ENCODE measurements at places on chromosomes 5 and 9.

DNA sequence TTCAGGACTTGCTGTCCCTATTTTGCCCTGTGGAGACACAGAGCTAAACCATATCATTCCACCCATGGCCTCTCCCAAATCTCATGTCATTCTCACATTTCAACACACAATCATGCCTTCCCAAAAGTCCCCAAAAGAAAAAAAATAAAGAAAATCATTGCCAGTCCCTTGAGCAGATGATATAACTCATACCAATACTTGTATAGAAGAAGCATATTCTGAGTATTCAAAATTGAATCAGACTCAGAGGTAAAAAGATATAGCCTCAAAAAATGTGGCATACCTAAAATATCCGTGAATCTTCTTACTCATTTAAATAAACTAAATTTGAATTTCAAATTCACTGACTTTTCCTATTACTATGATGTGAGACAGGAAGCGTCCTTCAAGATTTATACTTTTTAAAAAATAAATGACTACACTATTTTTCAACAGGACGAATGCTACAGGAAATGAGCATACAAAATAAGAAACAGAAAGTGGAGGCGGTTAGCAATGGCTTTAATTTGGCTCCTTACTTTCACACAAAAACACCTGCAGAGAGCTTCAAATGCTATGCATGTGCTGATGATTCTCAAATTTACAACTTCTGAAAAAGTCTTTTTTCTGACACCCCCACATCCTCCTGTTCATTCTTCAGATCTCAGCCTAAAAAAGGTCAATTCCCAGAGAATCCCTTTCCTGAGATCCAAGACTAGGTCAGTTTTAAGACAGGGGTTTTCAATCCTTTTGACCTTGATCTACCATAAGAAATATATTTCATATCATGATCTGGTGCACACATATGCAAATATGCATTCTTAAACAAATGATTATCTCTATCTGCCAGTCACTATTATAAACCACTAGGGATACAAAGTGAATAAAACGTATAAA, 39.6 kb upstream of the DMXL1 start:
- DNase-seq = no peak

- no peak for DNase-seq
Measured at GRCh38 chr5:88691945-88692868, 190.8 kb downstream of the MEF2C start.

- DNase-seq = no peak
Measured at GRCh38 chr5:167658889-167659288, 632.6 kb upstream of the WWC1 start.

DNA sequence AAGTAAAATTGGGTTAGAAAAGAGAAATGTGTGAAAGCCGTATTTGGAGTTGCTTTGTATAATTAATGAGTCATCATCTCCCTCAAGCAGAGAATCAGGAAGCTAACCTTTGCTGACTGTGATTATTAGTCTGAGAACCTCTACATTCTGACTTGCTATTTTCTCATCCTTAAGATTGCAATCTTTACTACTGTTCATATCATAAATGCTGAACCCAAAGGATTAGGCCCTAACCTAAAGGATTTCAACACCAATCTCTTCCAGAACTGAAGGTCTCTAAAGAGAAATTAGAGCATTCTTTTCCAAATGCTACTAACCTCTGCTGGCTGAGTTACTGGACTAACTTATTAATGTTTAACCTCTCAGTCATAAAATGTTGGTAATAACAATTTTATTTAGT, 538.1 kb upstream of the MEF2C start:
- no peak for DNase-seq

- no peak for DNase-seq
Measured at GRCh38 chr9:107547772-107548297, 58.3 kb upstream of the KLF4 start.

DNA sequence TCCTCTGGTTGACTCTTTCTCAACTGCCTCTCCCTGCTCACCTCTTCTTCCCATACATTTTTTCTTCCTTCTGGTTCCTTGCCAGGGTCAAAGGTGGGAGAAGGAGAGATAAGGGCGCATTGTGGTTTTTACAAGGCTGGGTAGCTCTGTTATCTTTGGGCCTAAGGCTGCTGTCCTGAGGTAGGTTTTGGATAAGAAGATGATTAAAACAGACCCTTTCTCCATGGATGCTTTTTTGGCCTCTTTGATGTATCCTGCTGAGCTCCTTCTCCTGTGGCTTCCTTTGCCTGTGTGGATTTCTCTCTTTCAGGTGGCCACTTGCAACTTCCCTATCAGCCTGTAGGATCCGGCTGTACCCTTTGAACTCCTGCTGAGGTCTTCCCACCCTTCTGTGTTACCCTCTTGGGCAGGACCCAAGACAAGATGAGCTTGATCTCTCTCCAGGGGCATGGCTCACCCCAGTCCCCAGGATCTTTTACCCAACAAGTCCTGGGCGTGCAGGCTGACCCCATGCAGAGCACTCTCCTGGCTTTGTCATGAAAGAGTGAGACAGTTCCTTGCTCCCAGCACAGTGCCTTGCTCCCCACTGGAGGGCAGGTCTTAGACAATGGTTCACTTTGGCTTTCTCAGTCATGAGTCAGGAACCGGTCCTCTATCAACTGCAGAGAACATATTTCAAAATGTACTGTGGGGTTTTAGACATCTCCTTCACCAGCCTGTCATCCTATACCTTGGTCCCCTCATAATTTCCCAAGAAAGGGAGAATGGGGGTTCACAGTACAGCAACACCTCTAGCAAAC, 197.9 kb downstream of the TLE4 start:
- no peak for DNase-seq

GRCh38 chr9:83538172-83538889, at the start of gene FRMD3:
Gene FRMD3 (minus strand): TSS chr9:83538401. CDS start chr9:83538231, 170 bp downstream.
- no peak for DNase-seq

DNA sequence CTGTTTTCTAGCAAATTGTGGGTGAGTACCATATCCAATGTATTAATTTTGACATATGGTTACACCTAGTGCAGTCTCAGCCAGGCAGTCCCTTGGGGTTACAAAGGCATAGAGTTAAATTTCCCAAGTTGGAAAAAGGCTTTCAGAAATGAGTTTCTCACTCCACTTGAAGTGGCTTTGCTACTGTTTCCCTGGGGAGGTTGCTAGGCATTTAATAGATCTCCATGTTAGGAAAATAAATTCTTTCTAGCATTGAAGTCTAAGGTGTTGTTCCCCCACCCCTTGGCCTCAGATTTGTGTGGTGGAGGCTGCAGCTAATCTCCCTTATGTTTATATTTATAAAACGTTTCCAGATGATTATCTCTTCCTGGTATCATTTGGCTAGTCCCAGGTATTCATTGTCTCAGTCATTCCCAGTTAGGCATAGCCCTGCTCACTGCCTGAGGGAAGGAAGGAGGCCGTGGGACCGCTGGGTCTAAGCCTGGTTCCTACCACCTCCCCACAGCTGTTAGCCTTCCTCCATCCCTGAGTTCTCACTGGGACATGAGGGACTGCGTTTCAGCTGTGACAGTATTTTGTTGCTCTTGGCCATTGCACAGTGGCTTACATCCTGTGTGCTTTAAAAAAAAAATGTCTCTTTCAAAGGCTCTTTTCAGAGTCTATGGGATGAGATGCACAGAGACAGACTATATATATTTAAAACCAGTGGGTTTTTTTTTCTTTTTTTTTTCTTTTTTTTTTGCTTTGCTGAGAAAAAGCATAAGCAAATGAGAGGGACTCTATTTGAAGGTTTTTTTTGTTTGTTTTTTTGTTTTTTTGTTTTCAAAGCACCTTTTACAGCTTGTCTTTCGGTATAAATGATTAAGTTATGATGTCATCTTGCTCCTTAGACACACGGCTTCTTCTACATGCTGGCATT, 121.5 kb downstream of the MAST4 start:
- DNase-seq = no peak

GRCh38 chr9:127612939-127613582, 984 bp downstream of the STXBP1 start:
- peak; percentile 14 for DNase-seq

GRCh38 chr9:110546411-110546871, 33.1 kb downstream of the SVEP1 start:
- no peak for DNase-seq

DNA sequence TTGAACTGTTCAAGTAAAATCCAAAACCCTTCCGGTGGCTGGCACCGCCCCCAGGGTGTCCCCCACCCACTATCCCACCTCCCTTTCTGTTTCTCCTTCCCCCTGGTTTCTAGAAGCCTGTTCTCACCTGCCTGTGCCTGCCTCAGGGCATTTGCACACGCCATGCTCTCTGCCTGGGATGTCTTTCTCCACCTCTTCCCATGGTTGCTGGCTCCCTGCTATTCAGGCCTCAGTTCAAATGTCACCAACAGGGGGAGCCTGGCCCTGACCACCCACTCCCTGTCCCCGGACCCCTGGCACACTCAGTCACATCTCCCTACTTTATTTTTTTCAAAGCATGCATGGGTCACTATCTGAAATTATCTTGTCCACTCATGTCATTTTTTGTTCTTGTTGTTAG, 39.9 kb upstream of the EEIG1 start:
- DNase-seq = no peak

DNA sequence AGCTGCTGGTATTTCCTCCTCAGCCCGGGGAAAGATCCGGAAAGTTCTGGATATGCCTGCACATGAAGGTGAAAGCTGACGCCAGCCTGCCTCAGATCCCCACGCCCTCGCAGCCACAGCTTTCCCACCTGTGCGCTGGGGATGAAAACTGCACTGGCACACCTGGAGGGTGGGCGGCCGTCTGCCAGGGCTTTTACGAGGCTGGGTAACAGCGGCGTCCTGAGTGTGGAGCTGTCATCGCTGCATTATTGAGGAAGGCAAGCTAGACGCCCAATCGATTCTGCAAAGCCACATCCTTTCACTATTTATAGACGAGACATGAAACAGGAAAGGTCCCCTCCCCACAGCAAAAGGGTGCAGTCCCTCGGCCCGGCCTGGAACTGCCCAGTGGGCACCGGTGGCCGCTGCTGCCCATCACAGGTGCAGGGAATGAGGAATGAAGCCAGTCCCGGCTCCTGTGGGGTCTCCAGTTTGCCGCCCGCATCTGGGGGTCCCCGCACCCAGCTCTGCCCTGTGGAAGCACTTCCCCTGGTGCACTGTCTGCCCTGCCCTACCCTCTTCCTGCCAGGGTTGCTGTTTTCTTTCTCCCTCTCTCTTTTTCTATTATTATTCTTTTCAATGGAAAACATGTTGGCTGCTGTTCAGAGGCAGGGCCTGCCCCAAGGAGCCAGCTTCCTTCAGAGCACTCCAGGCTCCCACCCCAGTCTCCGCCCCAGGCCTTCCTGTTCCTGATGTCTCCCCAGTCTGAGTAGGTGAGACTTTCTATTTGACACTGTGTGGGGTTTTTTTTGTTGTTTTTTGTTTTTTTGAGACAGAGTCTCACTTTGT, 7.0 kb downstream of the NOTCH1 start:
- DNase-seq = no peak

DNA sequence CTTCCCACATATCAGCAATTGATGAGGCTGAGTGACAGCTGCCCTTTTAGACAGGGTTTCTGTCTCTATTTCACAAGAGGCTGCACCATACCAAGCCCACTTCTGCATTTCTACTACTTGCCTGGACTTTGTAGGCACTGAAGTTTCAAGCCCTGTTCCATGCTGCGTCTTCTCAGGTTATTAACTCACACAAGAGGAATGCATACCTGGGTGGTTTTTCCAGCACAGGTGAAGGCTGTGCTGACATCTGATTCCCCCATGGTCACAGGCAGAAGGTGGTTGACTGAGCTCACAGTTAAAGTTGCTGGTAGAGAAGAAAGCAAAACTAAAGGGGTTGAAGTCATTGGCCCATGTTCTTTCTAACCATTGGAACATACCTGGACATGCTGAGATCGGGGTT, 86.6 kb downstream of the MAMDC2 start:
- no peak for DNase-seq

DNA sequence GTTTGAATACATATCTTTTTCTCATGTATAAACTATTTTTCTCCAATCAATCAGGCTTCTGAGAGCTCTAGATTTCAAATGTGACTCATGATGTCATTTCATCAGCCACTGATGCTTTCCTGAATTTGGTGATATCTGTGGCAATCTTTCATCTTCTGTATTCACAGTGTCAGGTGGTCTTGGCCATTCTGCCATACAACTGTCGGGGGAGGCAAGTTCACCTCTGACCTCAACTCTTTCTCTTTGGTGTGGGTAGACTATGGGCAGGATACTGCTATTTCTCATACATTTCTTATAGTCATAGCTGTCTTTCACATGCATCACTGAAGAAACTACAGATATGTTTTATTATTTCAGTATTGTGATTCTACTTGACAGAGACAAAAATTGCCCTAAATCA, 414.1 kb upstream of the MEF2C start:
- no peak for DNase-seq

DNA sequence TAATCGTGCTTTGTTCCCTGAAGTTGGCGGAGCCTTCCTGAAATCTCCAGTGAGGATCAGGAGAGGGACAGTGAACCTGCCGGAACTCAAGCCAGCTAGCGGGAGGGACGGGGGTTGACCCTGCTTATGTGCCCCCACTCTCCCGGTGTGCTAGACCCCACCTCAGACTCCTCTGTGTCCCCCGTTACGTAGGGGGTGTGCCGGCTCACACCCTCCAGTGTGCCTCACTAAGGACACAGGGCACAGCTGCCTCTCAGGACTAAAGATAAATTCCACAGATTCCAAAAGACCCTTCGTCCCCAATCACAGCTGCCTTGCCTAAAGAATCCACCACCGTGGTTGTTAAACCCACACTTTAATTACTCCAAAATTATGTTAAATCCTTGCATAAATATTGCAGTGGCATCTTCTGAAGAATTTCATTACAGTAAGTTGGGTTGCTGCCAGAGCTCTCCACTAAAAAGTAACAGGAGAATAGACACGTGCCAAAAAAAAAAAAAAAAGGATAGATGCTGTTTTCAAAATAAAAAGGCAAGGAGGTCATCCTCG, 73.7 kb downstream of the GTF3C4 start:
- DNase-seq = no peak

DNA sequence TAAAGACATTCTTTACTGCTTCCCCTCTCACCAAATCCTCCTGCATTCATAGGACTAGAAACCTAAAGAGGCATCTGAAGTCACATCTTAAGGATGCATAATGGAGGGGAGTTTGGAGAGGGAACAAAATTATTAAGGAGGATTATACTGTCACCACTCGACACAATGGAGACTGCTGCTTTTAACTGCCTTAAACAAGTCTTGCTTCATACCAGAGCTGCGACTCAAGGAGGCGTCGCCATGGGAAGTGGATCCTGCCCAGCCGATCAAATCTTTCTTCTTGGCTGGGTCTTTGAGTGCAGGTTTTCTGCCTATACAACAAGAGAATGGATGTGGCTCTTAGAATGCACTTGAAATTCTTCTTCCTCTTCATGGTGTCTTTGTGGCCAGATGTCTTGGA, 66.7 kb upstream of the FOXE1 start:
- no peak for DNase-seq
